Fibroblast of skin of left biceps (primary cell): ENCODE measurements at places on chromosomes 11 and 22.

GRCh38 chr11:66687831-66688281 is 10.2 kb upstream of the RBM4B start:
- no peak for DNase-seq

DNA sequence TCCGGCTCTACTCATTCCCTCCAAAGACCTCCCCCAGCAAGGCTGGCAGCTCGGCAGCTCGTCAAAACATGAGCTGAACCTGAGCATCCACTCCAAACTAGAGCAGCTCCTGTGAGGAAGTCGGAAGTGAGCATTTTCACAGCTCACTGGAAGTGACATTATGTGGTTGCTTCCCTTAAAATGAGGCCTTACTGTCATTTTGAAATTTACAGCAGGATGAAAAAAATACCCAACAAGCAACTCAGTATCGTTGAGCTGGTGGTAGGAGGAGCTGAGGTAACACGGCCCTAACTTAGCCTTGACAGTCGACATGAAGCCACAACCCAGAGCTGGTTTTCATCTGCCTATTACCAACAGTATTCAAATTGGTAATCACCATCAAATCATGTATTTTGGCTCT is 38.0 kb upstream of the ARFGAP3 start:
- no peak for DNase-seq

GRCh38 chr11:101944923-101945322 is 28.6 kb upstream of the ANGPTL5 start:
- no peak for DNase-seq

- DNase-seq: no peak
These were observed 912 bp downstream of the PTPRCAP start for GRCh38 chr11:67436459-67437081.

- DNase-seq: no peak
These were observed 711.6 kb downstream of the METTL15 start for GRCh38 chr11:28819741-28820140.

DNA sequence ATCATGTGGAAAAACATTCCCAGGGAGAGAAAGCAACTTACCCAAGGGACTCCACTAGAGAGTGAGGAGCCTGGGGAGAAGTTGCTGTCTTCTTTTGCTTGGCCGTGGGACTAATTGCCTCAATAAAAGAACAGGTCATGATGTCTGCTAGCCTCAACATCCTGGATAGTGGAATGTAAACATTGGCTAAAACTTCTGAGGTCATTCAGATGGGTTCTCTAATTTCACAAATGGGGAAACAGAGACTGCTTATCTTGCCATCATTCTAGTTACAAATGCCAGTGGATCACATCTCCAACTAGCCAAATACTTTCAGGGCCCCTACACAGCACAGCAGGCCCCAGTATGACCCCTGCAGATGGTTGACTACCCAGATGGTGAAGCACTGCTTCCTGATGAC is 28.4 kb upstream of the PAMR1 start:
- no peak for DNase-seq
